ENCODE measurements at places on chromosomes 4 and X. TPM values are rescaled to one million over a fixed set of nuclear protein-coding genes. Genes with fewer than 3 reads are reported as not detected.

ELMOD2 gene
- 51.0 TPM for polyA plus RNA-seq

TEC gene
- polyA plus RNA-seq = 5.5 TPM

PPP1R2C gene
- polyA plus RNA-seq = not detected

TRIM61 gene
- 5.1 TPM for polyA plus RNA-seq

GRCh38 chrX:154310616-154311536 lies 15.3 kb downstream of the TKTL1 start:
- no peak for DNase-seq

GRCh38 chr4:186192066-186192612 lies 772 bp downstream of the CYP4V2 start:
- DNase-seq = peak; percentile 57

- no peak for DNase-seq
Measured at GRCh38 chrX:12447448-12448064, 309.3 kb downstream of the FRMPD4 start.

DNA sequence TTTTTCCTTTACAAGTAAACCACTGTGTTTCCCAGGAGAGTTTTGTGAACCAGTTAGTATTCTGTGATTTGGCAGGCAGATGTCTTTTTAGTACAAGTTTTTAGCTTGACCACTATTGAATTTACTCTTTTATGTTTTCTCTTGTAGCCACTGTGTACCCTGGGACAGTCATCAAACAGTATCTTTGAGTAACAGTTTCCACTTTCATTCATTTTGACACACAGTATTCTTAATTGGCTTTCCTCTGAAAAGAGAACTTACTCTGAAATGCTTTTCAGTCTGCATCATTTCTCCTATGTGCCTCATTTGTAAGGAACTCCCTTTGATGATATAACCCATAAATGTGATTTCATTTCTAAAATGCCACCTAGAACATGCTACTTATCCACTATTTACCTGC lies 476.5 kb downstream of the PDGFC start:
- DNase-seq = no peak

DNA sequence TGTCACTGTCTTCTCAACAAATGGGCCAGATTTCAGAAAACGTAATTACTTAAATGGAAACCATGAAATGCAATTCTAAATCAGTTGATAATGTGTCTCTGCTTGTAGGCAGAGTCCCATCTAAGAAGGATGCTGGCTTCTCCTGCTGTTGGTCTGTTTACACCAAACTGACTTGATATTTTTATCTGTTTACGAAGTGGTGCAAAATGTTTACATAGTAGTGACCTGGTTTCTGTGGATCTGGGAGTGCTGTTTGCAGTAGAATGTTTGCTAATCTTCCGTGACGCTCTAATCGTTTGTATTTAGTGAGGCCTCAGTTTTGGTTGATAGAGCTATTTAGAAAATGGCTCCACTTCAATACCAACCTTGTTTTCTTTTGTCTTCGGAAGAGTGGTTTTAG lies 213.5 kb downstream of the VEGFC start:
- no peak for DNase-seq

DNA sequence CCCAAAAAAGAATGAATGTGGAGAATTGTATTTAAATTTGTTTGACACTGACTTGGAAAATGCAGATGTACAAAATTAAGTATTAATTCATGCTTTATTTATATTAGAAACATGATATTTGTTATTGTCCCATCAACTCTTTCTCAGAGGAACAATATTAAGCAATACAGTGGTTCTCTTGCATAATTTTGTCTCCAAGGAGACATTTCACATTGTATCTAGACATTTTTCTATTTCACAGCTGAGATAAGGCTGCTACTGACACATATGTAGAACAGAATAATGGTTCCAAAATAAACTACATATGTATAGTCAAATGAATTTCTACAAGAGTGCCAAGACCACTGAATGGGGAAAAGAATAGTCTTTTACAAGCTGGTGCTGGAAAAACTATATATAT lies 427.9 kb upstream of the SPANXN1 start:
- no peak for DNase-seq

- DNase-seq = no peak
Measured at GRCh38 chrX:129965166-129965565, 17.3 kb upstream of the BCORL1 start.

DNA sequence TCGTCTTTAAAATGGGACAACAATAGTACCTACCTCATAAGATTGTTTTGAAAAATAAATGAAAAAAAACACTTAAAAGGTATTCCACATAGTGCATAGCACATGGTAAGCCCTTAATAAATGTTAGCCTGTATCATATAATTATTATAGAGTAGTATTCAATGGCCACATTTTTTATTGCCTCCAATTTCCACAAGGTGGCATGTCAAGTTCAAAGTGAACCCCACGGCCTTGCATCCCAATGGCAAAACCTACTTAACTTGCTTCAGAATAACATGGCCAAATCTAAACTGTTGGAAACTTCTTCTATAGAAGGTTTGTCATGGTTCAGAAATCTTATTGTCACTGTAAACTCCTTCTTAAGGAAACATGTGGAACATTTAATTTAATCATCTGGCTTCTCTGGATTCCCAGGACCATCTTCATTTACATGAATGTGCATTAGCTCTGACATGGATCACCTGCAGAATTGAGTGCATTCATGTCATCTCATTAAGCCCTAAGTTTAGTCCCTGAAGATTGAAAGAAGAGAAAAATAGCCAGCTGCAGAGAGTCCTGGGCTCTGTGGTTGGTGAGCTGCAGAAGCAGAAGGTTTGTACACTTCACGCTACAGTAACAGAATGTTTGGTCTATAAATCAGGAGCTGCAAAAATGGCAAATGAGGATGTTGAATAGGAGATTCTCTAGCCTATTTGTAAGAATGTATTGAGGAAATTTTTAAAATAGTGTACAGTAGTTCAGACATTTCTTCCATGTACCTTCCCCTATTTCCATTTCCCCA lies 61.0 kb downstream of the ANXA3 start:
- DNase-seq = no peak

- no peak for DNase-seq
Measured at GRCh38 chrX:7156879-7157278, 8.9 kb upstream of the PUDP start.

DNA sequence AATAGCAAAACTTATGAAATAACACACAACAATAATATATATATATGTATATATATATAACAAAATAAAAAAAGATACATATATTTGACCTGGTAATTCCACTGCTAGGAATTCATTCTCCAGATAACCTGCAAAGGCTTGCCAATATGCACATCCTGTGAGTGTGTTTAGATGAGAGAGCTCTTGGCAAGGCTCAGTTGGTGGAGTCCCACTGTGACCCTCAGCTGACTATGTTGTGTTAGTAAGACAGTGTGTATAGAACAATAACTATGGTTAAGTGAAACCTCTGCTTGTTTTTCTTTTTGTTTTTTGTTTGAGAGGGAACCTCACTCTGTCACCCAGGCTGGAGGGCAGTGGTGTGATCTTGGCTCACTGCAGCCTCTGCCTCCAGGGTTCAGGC lies 39.5 kb upstream of the RBMX start:
- no peak for DNase-seq
